ENCODE measurements at places on chromosomes 3 and 15. TPM values are rescaled to one million over a fixed set of nuclear protein-coding genes. Genes with fewer than 3 reads are reported as not detected.

Gene CYFIP1
- 55.0 TPM for total RNA-seq

Gene TMCO5A
- not detected for total RNA-seq

Gene EEFSEC
- total RNA-seq: 1.8 TPM

Gene NOX5
- total RNA-seq: not detected

Gene CHMP2B
- total RNA-seq: 27.4 TPM

Gene SSUH2
- total RNA-seq: not detected

Gene CHRD
- 0.15 TPM for total RNA-seq

Gene CCDC39
- not detected for total RNA-seq

Gene SPESP1
- total RNA-seq: 4.9 TPM

Gene ASB14
- total RNA-seq: not detected

Gene MKRN2
- total RNA-seq: 47.1 TPM

Gene ZBTB20
- total RNA-seq: 5.5 TPM

Gene LSMEM2
- not detected for total RNA-seq

Gene TEX55
- not detected for total RNA-seq

Gene ABHD14A
- total RNA-seq: 7.9 TPM

All from epithelial cell of umbilical artery (primary cell).